ENCODE measurements at places on chromosomes 12 and 14.

DNA sequence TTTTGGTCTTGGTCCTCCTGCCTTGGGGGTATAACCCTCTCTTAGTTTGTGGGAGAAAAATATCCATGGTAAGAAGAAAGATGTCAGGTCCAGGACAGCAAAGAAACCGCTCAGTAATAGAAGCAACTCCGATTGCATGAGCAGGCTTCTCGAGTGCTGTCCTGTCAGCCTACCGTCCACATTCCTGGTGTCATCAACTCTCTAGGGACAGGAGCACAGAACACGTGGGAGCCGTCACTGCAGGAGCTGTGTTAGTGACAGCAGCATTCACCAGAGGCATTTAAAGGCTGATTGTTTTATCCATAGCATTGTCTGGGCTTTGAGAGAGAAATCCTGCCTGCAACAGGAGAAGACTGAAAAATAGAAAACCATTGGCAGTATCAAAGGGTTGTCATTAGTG, 244.2 kb downstream of the CACNA1C start:
- no peak for DNase-seq

DNA sequence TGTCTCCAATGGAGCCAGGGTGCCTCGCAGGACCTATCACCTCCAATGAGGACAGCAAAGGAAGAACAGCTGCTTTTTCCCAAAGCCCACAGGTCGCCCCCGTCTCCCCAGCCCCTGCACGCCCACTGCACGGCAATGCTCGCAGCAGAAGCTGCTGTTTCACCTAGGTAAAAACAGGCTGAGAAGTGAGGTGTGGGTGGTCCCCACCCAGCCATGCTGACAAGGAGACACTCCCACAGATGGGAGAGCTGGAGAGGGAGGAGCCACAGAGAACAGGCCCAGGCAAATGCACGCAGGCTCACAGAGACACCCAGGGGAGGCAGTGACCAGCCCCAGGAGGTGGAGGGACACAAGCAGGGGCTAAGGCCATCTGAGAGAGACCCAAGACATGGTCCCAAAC, 10.4 kb downstream of the CFAP73 start:
- no peak for DNase-seq

- no peak for DNase-seq
Observed at GRCh38 chr12:6618483-6619225, 11.5 kb upstream of the CHD4 start.

GRCh38 chr14:89973234-89973823, 17.6 kb downstream of the TDP1 start:
- DNase-seq: no peak

- DNase-seq: no peak
Observed at GRCh38 chr14:45038865-45039264, 45.1 kb upstream of the PRPF39 start.

GRCh38 chr14:101915871-101916815, 48.2 kb upstream of the DYNC1H1 start:
- DNase-seq: no peak

GRCh38 chr12:75528272-75528671, 16.9 kb upstream of the KRR1 start:
- no peak for DNase-seq

GRCh38 chr14:54660604-54661111, 93.7 kb downstream of the SAMD4A start:
- no peak for DNase-seq

- peak; percentile 42 for DNase-seq
Observed at GRCh38 chr12:123106640-123107359, 44.1 kb downstream of the PITPNM2 start.

GRCh38 chr14:90644882-90645281, 171.3 kb downstream of the TTC7B start:
- no peak for DNase-seq

GRCh38 chr12:115489253-115489652, 788.2 kb downstream of the MED13L start:
- no peak for DNase-seq

DNA sequence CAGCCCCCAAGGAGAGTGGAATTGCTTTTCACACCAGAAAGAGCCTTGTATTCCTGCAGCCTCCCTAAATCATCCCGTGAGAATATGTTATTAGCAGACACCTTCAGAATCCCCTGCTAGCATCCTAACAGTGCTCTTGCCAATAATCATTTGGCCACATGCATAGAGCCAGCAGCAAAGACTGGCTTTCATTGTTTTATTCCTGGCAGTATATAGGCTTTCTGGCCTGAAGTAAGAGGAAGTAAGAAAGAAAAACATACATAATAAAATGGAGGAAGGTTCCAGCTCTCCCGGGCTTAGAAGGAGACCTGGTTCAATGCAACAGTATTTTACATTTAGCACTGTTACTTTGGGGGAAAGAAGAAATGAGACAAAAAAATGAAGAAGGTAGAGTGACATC, 176.7 kb upstream of the ATF7IP start:
- no peak for DNase-seq

DNA sequence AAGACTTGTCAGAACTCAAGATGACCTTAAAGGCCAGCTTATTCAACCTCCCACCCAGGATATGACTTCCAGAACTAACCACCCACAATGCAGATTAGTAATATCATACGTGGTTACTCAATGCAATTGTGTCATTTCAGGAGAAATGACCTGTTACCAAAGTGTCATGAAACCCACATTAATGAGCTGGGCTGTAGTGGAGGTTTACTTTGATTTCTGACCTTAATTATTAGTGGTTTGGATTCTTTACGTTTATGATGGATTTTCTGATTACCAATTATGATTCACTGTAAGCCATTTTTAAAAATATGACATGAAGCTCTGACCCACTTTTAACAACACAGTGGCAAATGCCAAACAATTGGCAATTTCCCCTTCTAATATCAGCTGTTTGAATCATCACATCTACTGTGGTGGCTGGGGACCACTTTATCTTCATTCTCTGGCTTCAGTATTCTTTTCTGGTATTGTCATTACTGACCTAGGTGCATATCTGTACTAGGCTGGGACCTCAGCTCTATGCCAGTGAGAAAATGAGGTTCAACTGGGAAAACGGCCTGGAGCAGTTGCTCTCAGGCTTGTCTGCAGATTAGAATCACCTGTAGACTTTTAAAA, 223.3 kb downstream of the RGS6 start:
- no peak for DNase-seq

DNA sequence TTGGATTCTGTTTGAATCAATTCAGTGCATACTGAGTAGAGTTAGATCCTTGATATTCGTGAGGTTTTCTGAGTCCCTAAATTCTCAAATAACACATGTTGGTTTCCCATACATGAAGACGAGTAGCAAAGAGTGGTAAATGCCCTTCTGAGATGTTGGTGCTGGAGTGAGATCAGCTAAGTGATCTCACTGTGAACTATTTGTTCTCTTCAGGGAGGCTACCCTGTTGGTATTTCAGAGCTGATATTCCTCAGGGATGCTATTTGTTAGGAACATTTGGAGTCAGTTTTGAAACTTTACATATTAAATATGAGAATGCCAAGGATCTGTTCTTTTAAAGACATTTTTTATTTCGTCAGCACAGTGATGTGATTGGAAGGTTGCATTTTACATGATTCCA, 54.7 kb downstream of the SUSD6 start:
- no peak for DNase-seq

- no peak for DNase-seq
Observed at GRCh38 chr12:71135812-71136176, 22.0 kb downstream of the TSPAN8 start.

GRCh38 chr12:93776581-93777018, 99.4 kb downstream of the CRADD start:
- DNase-seq: no peak

- DNase-seq: no peak
Observed at GRCh38 chr12:95230313-95230712, 12.7 kb downstream of the VEZT start.

DNA sequence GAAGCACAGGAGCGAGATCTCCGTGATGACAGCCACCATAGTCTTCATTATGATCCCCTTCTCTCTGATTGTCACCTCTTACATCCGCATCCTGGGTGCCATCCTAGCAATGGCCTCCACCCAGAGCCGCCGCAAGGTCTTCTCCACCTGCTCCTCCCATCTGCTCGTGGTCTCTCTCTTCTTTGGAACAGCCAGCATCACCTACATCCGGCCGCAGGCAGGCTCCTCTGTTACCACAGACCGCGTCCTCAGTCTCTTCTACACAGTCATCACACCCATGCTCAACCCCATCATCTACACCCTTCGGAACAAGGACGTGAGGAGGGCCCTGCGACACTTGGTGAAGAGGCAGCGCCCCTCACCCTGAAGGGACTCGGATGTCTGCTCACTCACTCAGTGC, 775 bp downstream of the OR10P1 start:
- DNase-seq: no peak

DNA sequence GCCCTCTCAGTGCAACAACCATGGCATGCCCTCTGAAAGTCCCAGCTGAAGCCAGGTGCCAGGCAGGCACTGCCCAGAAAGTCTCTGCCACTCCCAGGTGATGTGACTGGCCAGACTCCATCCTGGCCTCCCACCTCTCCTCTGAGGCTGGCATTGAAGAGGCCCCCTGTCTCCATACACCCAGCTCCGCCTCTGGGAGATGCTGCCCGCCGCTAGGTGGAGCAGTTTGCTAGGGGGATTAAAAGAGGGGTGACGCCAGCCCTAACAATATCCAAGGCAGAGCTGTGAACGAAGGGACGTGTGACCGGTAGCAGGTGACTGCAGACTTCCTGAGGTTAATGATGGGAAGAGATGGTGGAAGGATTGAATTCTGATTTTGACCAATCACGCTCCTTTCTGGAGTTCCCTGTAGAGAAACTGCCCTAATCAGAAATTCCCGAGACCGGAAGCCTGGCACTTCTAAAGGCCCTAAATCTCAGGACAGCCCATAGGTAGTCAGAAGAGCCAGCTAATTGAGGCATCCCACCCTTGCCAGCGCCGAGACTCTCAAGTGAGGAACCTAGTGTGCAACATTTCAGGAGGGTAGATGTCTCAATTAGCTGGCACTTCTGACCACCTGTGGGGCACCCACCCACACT, 8.3 kb upstream of the PLEK2 start:
- no peak for DNase-seq

- DNase-seq: no peak
Observed at GRCh38 chr12:119840582-119840981, 36.5 kb downstream of the CIT start.

DNA sequence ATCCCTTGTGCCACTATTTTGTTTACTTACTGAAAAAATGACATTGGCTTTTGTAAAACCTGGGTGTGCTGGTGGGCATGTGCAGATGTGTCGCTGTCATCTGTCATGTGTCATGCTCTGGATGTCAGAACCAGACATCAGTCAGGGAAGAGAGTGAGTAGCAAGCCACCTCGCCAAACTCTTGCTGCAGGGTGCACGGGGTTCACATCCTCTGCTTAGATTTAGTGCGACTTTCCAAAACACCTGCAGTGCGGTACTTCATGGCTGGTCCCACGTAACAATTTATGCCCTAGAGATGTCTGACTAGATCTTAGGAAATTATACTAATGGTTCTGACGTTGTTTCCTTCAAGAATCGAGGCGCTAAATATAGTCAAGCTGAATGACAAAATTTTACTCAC, 106.7 kb downstream of the CRADD start:
- DNase-seq: no peak

- DNase-seq: no peak
Observed at GRCh38 chr12:127590868-127591267, 676.1 kb upstream of the TMEM132C start.

- DNase-seq: no peak
Observed at GRCh38 chr14:69008421-69008884, 29.4 kb upstream of the ACTN1 start.

GRCh38 chr12:98863167-98863566, 218.1 kb downstream of the APAF1 start:
- no peak for DNase-seq

- no peak for DNase-seq
Observed at GRCh38 chr14:24829862-24830261, 195.9 kb upstream of the GZMB start.

- no peak for DNase-seq
Observed at GRCh38 chr12:3032770-3033538, 44.2 kb upstream of the TSPAN9 start.

DNA sequence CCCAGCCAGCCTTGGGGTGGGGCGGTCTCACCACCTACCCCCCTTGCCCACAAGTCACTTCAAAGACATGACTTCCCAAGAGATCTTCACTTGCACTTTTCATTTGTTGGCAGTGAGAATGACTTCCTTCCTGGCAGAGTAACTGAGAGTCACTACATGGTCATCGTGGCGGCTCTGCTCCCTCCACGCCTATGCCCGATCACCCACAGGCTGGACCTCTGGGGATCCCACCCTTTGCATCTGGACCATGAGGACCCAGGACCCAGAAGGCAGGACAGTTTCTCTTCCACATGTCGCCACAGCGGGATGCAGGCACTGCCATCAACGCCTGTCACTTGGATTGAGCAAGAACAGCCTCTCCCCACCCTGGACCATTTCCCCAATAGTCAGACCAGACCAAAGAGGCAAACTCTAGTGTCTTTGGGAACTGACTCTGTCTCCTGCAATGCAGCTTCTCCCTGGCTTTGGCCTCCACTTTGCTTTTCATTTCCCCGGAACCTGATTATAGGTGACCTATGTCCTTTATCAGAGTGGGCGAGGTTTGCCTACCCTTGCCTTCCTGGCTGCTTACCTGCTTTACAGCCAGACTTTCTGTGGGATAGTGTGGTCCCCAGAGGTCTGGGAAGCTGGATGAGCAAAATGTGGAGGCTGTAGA, 3.6 kb downstream of the VDR start:
- DNase-seq: no peak

GRCh38 chr14:93240678-93241000, 33.6 kb downstream of the UBR7 start:
- no peak for DNase-seq

- DNase-seq: no peak
Observed at GRCh38 chr12:63752283-63752682, 27.4 kb upstream of the RXYLT1 start.

- DNase-seq: no peak
Observed at GRCh38 chr14:63737582-63738006, 9.7 kb upstream of the SGPP1 start.

DNA sequence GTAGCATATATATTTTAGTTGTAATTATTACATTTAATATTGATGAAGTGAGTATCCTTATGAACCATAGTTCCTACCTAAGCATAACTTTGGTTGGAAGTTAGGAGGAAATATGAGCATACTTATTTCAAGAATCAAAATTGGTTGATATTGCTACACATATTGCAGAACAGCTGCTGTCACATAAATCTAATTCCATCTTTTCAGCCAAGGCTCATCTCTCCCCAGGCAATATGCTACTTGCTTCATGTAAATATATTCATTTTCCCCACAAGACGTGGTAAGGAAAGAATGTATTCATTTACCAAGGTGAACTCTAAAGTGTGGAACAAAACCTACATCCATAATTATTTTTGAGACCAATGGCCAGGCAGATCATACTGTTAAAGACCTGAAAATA, 62.5 kb upstream of the HIF1A start:
- no peak for DNase-seq

- no peak for DNase-seq
Observed at GRCh38 chr12:3241621-3242020, 164.4 kb downstream of the TSPAN9 start.

DNA sequence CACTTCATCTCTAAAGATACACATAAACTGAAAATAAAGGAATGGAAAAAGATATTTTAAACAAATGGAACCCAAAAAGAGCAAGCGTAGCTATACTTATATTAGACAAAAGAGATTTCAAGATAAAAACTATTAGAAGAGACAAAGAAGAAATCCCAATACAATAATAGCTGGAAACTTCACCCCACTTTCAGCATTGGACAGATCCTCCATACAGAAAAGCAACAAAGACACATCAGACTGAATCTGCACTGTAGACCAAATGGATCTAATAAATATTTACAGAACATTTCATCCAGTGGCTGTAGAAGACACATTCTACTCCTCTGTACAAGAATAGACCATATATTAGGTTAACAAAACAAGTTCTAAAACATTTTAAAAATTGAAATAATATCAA, 117.6 kb upstream of the PDE3A start:
- no peak for DNase-seq

- DNase-seq: no peak
Observed at GRCh38 chr14:99571303-99571986, 32.6 kb downstream of the CCDC85C start.

Measured in activated gamma-delta T cell treated with anti-CD3 and anti-CD28 coated beads, Interleukin-2, amount 50 U/mL, for 16 hours (primary cell).